ENCODE measurements at places on chromosomes 11 and 22. TPM values are rescaled to one million over a fixed set of nuclear protein-coding genes. Genes with fewer than 3 reads are reported as not detected.

DNA sequence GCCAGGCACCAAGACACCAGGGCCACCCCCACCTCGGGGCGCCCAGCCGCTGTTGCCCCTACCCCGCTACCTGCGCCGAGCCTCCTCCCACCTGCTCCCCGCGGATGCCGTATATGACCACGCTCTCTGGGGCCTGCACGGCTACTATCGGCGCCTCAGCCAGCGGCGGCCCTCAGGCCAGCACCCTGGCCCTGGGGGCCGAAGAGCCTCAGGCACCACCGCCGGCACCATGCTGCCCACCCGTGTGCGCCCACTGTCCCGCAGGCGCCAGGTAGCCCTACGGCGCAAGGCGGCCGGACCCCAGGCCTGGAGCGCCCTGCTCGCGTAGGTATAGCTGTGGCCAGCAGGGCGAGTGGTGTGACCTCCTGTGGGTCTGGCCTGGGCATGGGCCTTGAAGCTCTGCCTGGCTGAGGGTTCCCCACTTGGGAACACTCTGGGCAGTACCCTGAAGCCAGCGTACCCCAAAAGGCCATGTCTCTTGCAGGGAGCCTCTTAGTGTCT, 14.8 kb upstream of the MDK start:
- H3K4me1 ChIP-seq: peaks cover 20% of the 10 kb centered on the region
- H3K4me3 ChIP-seq: no peak overlapping the region
- H3K27me3 ChIP-seq: no peaks in the 10 kb centered on the region
- H3K27ac ChIP-seq: no peak overlapping the region

- peaks cover 9% of the 10 kb centered on the region for H3K4me1 ChIP-seq
- H3K27ac ChIP-seq: no peak overlapping the region
- no peaks in the 10 kb centered on the region for H3K27me3 ChIP-seq
- H3K36me3 ChIP-seq: no peaks in the 10 kb centered on the region
- no peak overlapping the region for H3K4me3 ChIP-seq
Measured at GRCh38 chr11:57562596-57562995, 4.9 kb downstream of the UBE2L6 start.

- H3K27ac ChIP-seq: no peak overlapping the region
- no peak overlapping the region for H3K4me3 ChIP-seq
- no peaks in the 10 kb centered on the region for H3K27me3 ChIP-seq
- H3K36me3 ChIP-seq: no peaks in the 10 kb centered on the region
- no peak for DNase-seq
Measured at GRCh38 chr11:69613594-69613993, 27.4 kb upstream of the CCND1 start.

GRCh38 chr11:123449436-123449835, 19.4 kb downstream of the GRAMD1B start:
- H3K27ac ChIP-seq: no peak overlapping the region
- H3K27me3 ChIP-seq: no peaks in the 10 kb centered on the region
- H3K4me1 ChIP-seq: no peaks in the 10 kb centered on the region
- H3K36me3 ChIP-seq: no peaks in the 10 kb centered on the region
- H3K4me3 ChIP-seq: no peak overlapping the region
- no peak for DNase-seq

PHLDA2 gene
- total RNA-seq: 0.55 TPM

SAC3D1 gene
- total RNA-seq: 36.3 TPM
